ENCODE measurements at places on chromosomes 4 and X.

- no peaks in the 10 kb centered on the region for H3K27me3 ChIP-seq
- no peak for DNase-seq
- H3K4me1 ChIP-seq, result no peaks in the 10 kb centered on the region
- no peak overlapping the region for H3K27ac ChIP-seq
- H3K36me3 ChIP-seq, result no peaks in the 10 kb centered on the region
These were observed 11.9 kb upstream of the MAGEB16 start for GRCh38 chrX:35786271-35786670.

- H3K4me1 ChIP-seq, result no peaks in the 10 kb centered on the region
- H3K36me3 ChIP-seq, result peaks cover 31% of the 10 kb centered on the region
- no peak for DNase-seq
- no peak overlapping the region for H3K4me3 ChIP-seq
- no peaks in the 10 kb centered on the region for H3K27me3 ChIP-seq
These were observed 96.0 kb downstream of the PTTG2 start for GRCh38 chr4:38056011-38056685.

DNA sequence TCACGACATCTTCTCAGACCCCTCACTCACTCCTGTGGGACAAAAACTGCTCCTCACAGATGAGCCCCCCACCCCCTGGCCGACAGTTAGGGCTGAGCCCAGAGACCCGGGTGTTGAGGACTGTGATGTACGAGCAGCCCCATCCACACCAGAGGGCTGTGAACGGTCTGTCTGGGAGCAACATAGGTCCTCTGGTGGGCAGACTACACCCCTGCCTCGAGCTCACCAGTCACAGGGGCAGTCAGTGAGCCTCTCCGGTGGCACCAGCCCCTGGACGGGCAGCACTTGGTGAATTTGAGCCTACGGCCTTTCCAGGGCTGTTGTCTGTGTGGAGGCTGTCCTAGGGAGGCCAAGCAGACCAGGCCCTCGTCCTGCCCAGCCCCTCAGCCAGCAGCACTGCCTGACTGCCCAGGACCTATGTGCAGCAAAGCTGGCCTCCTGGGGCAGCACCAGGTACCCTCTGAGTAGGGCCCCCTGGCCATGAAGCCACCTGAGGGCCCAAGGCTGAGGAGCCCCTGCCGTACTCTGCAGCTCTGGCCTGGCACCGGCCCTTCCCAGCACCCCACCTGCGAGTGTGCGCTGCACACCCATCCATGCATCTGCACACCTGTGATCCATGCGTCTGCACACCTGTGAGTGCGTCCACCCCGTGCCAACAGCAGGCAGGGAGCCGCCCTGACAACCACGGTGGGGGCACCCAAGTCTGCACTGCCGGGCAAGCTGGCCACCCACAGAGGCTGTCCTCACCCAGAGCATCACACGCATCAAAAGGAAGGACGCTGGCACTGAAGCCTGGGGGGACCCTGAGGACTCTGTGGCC, 111.6 kb upstream of the NKX1-1 start:
- no peaks in the 10 kb centered on the region for H3K4me1 ChIP-seq
- H3K4me3 ChIP-seq, result no peak overlapping the region
- no peaks in the 10 kb centered on the region for H3K36me3 ChIP-seq
- no peak overlapping the region for H3K27ac ChIP-seq

GRCh38 chrX:72051589-72051988, 80.1 kb downstream of the RTL5 start:
- no peak for DNase-seq
- no peaks in the 10 kb centered on the region for H3K36me3 ChIP-seq
- H3K4me1 ChIP-seq, result peaks cover 29% of the 10 kb centered on the region
- no peak overlapping the region for H3K4me3 ChIP-seq

- H3K27ac ChIP-seq, result no peak overlapping the region
- no peak overlapping the region for H3K4me3 ChIP-seq
- peaks cover 5% of the 10 kb centered on the region for H3K36me3 ChIP-seq
- peaks cover 17% of the 10 kb centered on the region for H3K27me3 ChIP-seq
- H3K4me1 ChIP-seq, result no peaks in the 10 kb centered on the region
These were observed 109.5 kb upstream of the CBR4 start for GRCh38 chr4:169119536-169119935.

DNA sequence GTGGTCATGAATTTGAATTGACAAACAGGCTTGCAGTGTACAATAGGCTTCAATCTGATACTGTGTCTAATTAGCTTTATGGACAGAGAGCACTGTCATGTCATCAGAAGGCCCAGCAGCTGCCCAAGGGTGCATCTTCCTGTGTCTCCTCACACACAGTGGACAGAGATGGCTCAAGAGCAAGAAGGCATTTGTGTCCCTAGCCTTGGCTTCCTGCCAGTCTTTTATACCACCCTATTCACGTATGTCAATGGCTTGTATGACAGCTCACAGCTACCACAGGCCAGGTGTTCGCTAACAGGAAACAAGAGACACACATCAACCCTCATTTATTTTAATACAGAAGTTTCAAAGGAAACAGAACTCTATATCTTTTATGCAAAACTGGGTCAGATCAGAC, 874.0 kb upstream of the AGA start:
- no peak overlapping the region for H3K4me3 ChIP-seq
- H3K27me3 ChIP-seq, result no peaks in the 10 kb centered on the region
- no peak for DNase-seq
- no peaks in the 10 kb centered on the region for H3K36me3 ChIP-seq
